ENCODE measurements at places on chromosomes 7 and 10.

GRCh38 chr7:101390901-101391301 lies 28.2 kb downstream of the COL26A1 start:
- DNase-seq: no peak

DNA sequence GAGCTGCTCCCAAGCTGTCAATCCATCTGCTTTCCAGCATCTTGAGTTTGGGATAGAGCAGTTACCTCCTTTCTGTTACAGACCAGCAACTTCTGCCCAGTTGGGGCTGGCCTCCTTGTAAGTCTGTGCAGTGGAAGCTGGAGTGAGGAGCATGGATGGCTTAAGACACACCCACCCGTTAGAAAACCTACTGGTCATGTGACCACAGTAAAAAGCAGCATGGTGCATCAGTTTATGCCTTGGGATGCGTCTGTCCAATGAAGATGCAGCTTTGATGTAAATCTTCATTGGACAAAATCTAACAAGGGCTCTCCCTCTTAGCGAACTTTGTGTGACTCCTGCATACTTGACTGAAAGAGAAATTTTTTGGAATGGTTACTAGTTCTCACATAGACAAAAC lies 453.5 kb downstream of the TYW1 start:
- no peak for DNase-seq

- no peak for DNase-seq
Observed at GRCh38 chr10:49585387-49585786, 24.7 kb upstream of the SLC18A3 start.

- DNase-seq: peak; percentile 47
Observed at GRCh38 chr7:29204491-29205272, 10.1 kb downstream of the CHN2 start.
